Activated CD8-positive, alpha-beta memory T cell treated with anti-CD3 and anti-CD28 coated beads for 24 hours (primary cell): ENCODE measurements at places on chromosomes 12 and 14.

GRCh38 chr14:74510223-74510931 is 16.8 kb downstream of the ISCA2 start:
- DNase-seq = no peak

DNA sequence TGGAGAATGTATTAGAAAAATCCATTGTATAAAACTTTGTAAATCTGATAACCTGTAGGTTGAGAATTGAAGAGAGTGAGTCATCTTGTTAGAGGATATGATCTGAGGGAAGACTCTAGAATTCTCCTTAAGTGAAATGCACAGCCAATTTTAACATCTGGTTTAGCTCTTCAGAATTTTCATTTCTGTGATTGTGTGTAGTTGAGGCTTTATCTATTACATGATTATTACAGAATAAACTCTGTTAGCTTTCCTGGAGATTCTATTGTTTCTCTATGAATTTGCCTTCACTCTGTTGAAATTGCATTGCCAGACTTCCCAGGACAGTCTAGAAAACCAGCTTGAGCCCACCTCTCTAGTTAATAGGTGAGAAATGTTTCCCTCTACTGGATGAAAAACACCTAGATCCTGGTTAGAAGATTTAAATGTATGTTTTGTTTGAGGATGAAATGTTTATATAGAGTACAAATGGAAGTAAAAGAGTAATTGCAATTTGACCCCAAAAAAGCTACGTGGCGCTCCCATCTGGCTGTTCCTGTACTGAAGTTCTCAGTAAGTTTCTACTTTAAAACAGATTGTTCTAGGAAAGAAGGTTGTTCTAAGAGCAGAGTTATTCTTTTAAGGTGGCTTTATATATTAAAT is 2.9 kb downstream of the NUDT4 start:
- no peak for DNase-seq

DNA sequence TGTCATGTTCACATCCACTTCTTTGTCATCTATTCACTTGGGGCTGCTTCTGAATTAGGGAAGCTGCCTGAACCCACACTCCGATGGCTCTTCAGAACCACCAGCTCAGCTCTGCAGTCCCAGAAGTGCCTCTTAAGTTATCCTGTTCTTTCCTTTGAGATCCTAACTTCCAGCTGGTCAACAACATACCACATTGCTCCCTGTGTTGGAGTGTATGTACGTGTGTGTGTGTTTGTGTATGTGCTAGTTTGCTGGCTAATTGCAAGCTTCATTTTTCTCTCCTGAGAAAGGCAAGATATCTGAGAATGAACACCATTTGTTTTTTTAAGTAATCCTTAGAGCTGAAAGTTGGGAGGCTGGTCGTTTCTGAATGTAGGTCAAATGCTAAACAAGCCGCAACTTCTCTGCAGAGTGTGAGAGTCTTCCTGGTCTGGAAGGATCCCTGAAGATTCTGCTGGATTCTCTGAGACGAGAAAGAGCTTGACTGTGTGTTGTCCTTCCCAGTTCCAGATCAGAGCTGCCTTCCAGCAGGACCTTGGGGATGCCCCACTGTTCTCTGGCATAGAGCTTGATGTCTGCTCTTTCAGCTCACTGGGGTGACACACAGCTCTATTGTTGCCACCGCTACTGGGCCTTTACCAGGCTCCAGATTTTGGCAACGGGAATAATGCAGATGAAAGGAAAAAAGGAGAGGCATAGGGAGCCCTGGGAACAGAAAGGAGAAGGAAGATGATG is 839 bp downstream of the GSG1 start:
- DNase-seq = no peak

DNA sequence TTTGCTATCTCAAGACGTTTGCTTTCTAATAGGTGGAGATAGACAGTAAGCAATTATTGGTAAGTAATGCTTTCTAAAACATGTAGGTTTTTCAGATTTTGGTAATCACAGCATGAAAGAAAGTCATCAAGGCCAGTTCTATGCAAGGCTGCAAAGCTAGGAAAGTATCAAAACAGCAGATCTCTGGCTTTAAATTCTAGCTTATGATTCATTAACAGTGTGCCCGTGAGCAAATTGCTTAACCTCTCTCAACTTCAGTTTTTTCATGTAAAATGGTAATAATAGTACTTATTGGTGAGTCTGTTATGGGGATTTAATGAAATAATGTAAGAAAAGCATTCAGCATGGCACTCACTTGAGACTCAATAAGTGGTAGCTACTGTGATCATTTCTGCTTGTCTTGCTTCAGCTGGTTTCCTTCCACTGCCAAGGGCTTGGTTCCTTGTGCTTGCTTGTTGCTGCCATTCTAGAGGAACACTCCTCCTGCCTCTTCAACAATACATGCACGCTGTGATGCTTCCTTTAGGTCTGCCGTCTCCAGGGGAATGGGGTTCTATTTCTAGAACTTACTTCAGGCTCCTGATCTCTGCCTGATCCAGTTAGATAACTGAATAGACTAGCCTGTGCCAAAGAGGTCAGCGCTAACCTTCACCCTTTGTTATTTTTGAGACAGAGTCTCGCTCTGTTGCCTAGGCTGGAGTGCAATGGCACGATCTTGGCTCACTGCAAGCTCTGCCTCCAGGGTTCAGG is 88.4 kb downstream of the CAND1 start:
- DNase-seq = no peak

DNA sequence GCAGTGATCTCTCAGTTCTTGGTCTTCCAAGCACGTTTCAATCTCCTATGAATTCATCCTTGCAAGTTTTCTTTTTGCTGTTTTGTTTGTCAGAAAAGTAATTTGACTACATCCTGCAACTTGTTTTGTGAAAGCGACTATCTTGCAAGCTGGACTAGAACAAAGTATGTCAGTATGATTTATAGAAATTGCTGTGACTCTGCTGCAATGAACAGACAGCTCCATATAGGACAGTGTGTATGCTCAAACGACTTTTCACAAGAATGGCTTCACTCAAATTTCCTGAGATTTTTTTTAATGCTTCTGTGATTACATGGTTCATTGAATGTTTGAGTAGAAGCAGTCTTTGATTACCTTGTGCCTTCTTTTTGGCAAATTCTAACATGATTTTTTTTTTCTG is 123.5 kb upstream of the TRHDE start:
- no peak for DNase-seq

- DNase-seq = peak; percentile 56
Observed at GRCh38 chr12:4281173-4281654, 7.7 kb downstream of the CCND2 start.

GRCh38 chr12:96302687-96303310 is 97.4 kb downstream of the CDK17 start:
- no peak for DNase-seq

DNA sequence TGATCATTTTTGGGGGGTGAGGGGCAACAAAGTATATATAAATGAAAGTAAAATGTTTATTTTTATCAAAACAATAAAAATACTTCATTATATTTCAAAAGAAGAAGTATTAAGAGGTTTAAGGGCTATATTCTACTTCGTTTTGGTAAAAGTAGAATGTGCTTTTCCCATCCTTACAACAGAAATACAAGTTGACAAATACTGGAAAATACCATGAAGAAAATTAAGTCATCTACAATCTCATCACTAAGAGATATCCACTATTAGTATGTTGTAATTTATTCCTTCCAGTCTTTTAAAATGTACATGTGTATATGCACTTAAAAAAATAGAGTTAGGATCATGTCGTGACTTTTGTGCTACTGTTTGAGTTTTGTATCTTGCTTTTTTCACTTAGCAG is 92.8 kb downstream of the PCNX1 start:
- no peak for DNase-seq

- no peak for DNase-seq
Observed at GRCh38 chr12:99686142-99686541, 38.6 kb downstream of the GARIN6 start.

DNA sequence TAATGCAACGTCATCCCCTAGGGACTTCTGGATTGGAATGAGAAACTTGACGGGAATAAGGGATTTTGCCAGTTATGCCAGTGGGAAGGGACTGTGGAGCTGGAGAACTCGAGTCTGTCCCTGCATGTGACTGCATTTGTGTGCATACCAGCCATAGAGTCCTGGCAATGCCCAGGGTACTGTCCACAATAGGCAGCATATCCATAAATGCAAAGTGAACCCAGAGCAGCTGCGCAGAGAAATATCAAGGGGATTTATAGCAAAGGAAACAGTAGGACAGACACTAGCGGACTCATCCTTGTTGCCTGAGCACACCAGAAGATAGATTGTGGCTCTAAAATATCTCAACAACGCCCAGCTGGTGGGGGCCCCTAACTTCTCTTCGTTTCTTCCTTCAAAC is 247.1 kb upstream of the SRRM4 start:
- DNase-seq = no peak

DNA sequence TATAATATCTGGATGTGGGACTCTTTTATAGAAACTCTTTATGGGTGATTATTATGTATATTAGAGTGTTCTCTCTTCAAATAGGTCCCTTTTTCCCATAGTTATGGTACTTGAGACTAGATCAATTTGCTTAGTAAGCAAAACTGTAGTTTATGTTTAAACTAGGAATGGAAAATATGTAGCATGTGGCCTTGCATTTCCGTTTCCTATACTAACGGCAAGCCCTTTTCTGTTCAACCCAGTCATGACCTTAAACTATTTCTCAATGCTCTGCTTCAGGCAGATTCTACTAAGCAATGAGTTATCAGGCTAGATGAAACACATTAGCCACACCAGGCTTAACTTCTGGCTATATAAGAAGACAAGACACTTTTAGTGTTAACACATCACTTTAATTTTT is 84.6 kb downstream of the OTOGL start:
- DNase-seq = no peak

GRCh38 chr14:32200368-32201192 is 1.3 kb upstream of the RNU6-7 start:
- DNase-seq = no peak

- no peak for DNase-seq
Observed at GRCh38 chr12:89729946-89730459, 21.4 kb upstream of the ATP2B1 start.

- no peak for DNase-seq
Observed at GRCh38 chr14:56081139-56081538, 37.1 kb upstream of the PELI2 start.

- no peak for DNase-seq
Observed at GRCh38 chr12:104536841-104537240, 80.1 kb downstream of the CHST11 start.

DNA sequence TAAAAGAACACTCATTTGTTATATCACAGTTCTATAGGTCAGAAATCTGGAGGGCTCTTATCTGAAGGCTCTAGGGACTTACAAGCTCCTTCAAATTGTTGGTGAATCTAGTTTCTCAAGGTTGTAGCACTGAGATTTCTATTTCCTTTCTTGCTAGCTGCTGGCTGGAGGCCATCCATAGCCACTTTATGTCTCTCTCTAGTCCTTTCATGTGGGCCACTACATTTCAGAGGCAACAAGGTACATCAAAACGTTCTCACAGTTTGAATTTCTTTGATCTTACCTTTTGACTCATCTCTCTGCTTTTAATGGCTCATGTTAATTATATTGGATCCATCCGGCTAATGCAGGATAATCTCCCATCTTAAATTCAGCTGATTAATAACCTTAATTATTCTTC is 286.8 kb downstream of the DIO2 start:
- DNase-seq = no peak
